ENCODE measurements at places on chromosomes 6 and 20.

DNA sequence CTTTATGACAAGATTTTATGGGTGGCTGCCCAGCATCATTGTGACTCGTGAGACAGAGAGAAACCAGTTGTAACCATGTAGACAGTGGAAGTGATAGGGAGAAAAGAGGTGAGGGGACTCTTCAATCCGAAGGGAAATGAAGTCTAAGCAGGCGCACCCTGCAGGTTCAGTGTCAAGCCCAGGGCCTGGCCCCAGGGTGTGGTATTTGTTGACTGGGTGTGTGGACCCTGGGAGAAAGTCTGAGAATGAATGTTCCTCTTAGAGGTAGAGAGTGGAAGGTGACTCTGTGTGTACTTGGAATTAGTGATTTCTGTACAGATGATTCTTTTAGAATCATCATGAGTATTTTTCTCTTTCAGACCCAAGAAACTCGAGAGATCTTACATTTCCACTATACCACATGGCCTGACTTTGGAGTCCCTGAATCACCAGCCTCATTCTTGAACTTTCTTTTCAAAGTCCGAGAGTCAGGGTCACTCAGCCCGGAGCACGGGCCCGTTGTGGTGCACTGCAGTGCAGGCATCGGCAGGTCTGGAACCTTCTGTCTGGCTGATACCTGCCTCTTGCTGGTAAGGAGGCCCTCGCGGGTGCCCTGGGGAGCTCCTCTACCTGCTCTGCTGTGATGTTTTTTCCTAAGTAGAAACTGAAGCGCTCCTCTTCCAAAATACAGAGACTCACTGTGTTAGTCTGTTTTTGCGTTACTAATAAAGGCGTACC is 68.0 kb downstream of the PTPN1 start:
- DNase-seq, result no peak

DNA sequence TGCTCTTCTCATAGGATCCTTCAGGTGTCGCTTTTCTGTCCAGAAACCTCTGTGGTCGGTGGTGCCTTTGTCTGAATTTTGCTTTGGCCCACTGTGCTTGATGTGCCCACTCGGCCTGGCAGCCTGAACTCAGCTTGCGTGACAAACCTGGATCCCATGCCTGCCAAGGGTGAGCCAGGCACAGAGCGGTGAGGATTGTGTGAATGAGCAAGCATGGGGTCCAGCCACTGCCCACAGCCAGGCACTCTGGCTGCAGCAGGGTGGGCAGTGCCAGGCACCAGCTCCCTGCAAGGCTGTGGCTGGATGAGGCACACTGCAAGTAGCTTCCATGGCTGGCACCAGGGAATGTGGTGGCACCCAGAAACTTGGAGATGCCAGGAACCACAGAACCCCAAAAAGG is 110.3 kb downstream of the THEMIS start:
- no peak for DNase-seq

- no peak for DNase-seq
These were observed 2.7 kb downstream of the OLIG3 start for GRCh38 chr6:137491478-137491877.

GRCh38 chr6:41189967-41190366 is 11.0 kb downstream of the TREML2 start:
- DNase-seq, result no peak

- no peak for DNase-seq
These were observed 36.9 kb upstream of the VSTM2L start for GRCh38 chr20:37866051-37866450.

DNA sequence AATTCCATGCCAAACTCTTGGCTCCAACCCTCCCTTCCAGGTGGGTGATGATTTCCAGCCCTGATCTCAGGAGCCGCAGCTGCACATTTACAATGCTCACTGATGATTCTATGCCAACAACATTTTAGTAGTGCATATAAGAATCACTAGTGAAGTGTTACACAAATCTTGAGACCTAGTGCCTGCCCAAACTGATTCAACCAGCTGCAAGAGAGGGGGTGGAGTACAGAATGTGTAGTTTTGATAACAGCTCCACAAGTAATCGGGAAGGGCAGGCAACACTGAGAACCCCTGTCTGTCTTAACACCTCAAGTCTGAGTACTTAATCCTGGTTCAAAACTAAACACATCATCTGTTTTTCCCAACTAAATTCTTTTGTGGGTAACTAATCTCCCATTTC is 91.7 kb downstream of the PRDM1 start:
- DNase-seq, result no peak

GRCh38 chr6:10800810-10801209 is 37.5 kb downstream of the MAK start:
- peak; percentile 73 for DNase-seq

DNA sequence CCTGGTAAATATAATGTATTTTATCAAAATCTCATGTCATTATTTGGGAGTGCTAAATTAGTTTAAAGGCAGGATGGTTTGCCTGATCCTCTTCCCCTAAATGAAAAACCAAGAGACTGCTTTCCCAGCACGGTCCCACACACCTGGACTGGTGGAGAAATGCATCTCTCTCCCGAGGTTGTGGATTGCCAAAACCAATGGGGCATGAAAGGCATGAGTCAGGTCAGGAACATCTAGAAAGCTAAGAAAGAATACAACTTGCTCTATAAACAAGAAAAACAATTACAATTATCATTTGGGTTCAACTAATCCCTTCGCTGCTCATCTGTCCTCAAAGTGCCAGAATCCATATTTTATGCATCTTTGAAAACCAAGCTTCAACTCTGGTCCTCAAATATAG is 308.3 kb upstream of the IRAK1BP1 start:
- DNase-seq, result no peak

- DNase-seq, result no peak
These were observed 180.9 kb upstream of the RREB1 start for GRCh38 chr6:6926856-6927255.

GRCh38 chr6:142726616-142727015 is 218.4 kb downstream of the HIVEP2 start:
- no peak for DNase-seq

DNA sequence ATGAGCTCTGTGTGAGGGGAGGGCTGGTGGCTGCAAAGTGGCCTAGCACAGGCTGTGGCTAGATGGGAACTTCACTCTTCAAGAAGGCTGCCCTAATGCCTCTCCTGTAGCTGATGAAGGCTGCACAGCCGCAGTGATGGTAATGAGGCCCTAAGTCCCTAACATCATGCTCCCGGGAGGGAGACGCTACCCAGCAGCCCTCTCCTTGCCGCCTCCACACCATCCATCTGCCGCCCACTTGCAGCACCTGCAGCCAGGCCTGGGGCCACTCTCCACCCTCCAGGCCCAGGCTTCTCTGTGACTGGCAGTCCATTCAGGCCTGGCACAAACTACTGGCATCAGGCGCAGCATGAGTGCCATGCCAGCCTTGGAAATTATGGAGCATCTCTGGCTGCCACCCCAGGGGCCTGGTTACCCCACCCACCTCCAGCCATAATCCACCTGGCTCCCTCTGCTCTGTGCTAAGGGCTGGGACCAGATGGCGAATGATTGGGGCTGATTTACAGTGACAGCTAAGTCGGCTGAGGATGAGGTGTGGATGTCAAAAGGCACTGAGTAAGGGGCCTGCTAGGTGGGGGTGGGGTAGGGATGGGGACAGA is 284.2 kb downstream of the LRFN2 start:
- no peak for DNase-seq

GRCh38 chr6:33132081-33132524 is 56.3 kb downstream of the HLA-DPB1 start:
- no peak for DNase-seq

DNA sequence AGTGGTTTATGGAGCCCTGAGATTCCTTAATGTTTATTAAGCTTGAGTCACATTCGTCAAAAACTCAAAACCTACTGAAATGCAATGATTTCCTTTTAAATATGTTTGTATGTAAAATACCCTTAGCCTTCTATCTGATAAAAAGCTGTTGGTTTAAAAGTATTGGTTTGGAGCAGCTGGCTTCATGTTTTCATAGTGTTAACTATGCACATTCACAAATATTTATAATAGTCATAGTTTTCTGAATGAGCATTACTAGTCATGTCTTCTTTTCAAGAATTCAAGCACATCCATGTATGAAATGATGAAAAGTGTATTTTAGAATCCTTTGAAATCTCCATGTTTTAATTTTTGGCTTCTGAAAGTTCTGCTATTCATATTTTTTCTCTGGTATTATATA is 558.6 kb downstream of the UTRN start:
- DNase-seq, result no peak

DNA sequence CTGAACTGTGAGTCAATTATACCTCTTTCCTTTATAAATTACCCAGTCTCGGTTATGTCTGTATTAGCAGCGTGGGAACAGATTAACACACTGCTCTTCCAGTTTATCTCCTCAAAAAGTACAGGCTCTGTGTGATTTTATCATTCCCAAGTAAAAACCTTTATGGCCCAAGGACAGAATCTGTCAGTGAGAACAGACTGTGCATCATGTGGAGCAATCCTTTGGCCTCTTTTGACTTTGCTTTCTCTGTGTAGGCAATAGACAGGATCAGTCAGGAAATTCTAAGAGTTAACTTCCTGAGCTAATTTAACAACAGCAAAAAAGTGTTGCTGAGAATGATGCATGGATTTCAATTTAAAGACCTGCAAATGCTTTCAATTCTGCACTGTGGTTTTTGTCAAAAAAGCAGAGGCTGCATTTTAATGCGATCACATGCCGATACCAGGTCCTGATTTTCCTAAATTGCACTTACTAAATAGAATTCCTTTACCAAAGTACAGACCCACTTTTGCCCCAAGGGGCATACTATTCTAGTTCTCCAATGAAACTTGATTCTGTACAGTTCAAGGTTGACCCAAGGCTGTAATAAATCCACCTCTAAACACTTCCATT is 246.7 kb upstream of the MARCKS start:
- no peak for DNase-seq

- DNase-seq, result no peak
These were observed 531.0 kb upstream of the MMS22L start for GRCh38 chr6:97813889-97814567.

DNA sequence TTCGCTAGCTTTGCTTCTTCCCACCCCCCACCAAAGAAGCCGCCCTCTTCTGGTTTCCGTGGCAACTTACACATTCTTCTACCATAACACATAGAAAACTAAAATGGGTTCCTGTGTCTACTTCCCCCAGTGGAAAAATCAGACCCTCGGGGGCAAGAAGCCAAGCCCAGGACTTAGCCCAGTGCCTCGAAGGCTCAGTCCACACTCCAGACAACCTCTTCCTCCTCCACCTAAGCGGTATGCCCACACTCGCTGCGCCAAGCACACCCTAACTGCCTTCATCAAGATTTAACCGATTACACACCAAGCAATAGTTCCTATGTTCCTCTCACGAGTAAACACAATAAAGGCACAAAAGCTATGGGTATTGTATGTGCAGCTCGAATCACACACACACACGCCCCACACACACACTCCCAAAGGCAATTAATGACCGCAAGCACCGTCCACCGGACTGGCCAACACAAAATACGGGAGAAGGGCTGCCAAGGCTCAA is 537 bp downstream of the PPIL4 start:
- peak; percentile 58 for DNase-seq

DNA sequence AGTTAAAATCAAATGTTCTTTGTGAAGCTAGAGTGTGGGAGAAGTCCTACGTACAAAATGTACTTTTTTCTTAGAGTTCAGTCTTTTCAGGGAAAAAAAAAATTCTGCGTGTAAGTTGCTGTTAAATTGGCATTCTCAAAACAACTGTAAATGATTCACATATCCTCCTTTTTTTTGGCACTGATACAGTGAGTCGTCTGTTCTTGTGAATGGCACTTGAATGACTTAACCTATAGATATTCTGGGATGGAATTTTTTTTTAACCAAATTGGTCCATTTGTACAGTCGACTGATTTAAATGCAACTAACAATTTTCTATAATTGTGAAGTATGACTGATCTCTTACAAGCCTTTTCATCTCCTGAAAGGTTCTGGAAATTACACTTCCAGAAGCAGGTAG is 5.5 kb upstream of the JAG1 start:
- DNase-seq, result no peak

GRCh38 chr6:72798196-72798595 is 176.3 kb downstream of the KCNQ5 start:
- DNase-seq, result peak; percentile 21

DNA sequence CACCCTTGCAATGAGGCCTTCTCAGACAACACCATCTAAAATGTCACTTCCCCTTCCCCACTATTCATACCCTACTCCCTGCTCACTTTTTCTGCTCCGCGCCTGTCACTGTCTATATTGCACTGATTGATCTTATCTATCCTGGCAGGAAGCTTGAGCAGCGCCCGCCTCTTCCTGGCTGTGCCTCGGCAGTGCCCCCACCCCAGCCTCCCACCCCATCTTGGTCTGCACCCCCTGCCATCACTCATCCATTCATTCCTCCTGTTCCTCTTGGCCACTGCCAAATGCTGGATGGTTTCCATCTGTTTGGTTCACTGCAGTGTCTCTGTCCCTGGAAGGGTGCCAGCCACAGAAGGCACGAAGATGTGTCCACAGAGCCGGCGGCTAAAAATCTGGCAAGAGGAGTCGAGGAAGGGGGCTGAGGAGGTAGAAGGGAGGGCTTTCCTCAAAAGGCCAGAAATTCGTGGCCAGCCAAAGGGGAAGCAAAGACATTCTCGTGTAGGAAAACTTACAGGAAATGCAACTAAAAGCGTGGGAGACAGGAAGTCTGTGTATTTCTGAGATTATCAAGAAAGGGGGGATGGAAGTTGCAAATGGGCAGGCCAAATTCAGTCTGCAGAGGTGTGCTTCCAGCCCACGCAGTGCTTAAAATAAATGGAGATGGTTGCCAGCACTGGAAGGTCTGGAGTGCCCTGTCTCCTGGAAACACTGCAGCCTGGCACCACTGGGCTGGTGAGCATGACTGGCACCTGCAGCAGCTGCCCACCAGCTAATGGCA is 27.6 kb downstream of the SYNJ2 start:
- peak; percentile 12 for DNase-seq
